ENCODE measurements at places on chromosomes 6 and 20. TPM values are rescaled to one million over a fixed set of nuclear protein-coding genes. Genes with fewer than 3 reads are reported as not detected.
A peak's percentile ranks its signal among the peaks of the same experiment; 100 is the strongest.

Gene SLC22A2
- not detected for polyA plus RNA-seq

- no peak for DNase-seq
- peak overlapping the region; percentile 95 for H3K4me3 ChIP-seq
- peaks cover 21% of the 10 kb centered on the region for H3K4me1 ChIP-seq
- no peaks in the 10 kb centered on the region for H3K36me3 ChIP-seq
These were observed 35.9 kb upstream of the TBC1D22B start for GRCh38 chr6:37221585-37222124.

DNA sequence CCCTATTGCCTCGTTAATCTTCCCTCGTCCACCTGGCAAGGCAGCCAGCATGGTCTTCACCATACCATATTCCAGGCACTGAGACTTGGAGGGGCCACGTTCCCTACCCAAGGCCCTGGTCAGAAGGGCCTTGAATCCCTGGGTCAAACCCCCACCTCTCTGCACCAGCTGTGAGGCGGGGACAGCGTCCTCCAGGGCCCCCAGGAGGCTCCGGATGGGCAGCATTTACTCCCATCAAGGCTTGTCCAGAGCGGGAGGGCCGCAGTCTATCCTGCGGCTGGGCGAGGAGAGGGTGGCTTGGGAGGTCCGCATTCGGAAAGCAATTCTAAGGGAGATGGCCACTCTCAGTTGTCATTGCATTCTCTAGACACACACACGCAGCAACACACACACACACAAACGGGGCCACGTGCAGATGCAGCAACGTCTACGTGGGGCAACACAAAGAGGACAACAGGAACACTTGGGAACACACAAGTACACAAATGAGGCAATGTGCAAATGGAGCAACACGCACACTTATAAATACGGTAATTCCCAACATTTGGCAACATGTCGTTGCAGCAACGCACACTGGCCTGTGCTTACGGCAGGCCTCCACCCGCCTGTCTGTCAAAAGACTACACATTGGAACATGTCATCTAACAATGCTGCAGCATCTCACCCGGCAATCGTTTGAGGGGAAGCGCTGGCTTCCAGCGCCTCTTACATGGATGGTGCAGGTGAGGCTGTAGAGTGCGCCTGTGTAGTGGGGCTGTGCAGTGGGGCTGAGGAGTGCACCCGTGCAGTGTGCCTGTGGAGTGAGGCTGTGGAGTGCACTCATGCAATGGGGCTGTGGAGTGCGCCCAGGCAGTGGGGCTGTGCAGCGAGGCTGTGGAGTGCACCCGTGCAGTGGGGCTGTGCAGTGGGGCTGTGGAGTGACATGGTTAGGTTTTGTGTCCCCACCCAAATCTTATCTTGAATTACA is 12.9 kb upstream of the NTSR1 start:
- H3K27me3 ChIP-seq = peaks cover 7% of the 10 kb centered on the region
- H3K4me1 ChIP-seq = peaks cover 2% of the 10 kb centered on the region
- no peak for DNase-seq
- no peak overlapping the region for H3K4me3 ChIP-seq

- no peaks in the 10 kb centered on the region for H3K27me3 ChIP-seq
- H3K4me3 ChIP-seq = peak overlapping the region; percentile 75
- peaks cover 10% of the 10 kb centered on the region for H3K36me3 ChIP-seq
- H3K27ac ChIP-seq = peak overlapping the region; percentile 85
These were observed 133.9 kb upstream of the NEDD9 start for GRCh38 chr6:11366183-11366933.

DNA sequence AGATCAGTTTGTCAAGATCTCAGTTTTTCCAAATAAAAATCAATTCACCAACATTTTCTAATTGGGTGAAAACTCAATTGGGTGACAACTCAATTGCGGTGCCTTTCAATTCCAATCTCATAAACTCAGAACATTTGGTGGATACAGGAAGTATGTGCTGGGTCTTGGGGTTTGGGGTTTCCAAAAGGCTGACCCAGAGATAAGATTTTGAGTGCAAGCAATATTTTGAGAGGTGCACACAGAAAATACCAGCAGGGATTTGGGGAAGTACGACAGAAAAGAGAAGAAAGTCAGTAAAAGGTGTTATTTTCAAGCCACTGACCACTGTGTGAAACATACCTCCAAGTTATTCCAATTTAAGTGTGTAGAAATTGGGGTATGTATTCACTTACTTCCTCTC is 258.0 kb downstream of the PHACTR1 start:
- no peak overlapping the region for H3K4me3 ChIP-seq
- H3K27ac ChIP-seq = no peak overlapping the region
- H3K27me3 ChIP-seq = peaks cover 4% of the 10 kb centered on the region
- no peaks in the 10 kb centered on the region for H3K36me3 ChIP-seq
